ENCODE measurements at places on chromosomes 5 and 9. TPM values are rescaled to one million over a fixed set of nuclear protein-coding genes. Genes with fewer than 3 reads are reported as not detected.

DNA sequence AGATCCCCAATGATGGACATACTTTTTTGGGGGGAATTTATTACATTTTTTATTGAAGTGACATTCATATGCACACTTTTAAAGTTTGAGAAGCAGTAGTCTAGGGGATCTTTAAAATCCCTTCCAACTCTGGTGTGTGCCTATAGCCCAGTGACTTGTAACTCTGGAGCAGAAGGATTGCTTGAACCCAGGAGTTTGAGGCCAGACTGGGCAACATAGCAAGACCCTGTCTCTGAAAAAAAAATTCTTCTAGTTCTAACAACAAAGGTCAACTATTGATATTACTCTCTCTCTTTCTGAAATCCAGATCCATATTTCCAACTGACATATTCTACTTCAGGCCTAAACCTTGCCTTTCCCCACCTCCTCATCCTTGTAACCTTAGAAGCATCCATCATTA is 148.2 kb upstream of the SPRY4 start:
- DNase-seq = no peak

DNA sequence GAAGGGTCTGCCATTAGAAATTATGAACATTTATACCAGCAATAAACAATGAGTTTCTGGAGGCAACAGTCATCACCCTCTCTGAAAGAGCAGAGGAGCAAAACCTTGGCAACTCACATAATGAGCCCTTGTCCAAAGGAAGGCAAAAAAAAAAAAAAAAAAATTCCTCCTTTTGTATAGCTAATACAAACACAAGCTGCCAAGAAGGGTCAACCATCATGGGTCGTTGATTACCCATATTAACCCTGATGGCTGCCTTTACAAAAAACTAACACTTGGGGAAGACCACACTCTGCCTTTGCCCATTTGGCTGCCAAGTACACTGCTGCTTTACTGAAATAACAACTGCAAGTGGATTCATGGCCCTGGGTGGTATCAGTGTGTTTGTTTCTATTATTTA is 272.7 kb downstream of the ADAMTSL1 start:
- no peak for DNase-seq

- DNase-seq = no peak
Measured at GRCh38 chr9:103287361-103287760, 292.2 kb downstream of the CYLC2 start.

DNA sequence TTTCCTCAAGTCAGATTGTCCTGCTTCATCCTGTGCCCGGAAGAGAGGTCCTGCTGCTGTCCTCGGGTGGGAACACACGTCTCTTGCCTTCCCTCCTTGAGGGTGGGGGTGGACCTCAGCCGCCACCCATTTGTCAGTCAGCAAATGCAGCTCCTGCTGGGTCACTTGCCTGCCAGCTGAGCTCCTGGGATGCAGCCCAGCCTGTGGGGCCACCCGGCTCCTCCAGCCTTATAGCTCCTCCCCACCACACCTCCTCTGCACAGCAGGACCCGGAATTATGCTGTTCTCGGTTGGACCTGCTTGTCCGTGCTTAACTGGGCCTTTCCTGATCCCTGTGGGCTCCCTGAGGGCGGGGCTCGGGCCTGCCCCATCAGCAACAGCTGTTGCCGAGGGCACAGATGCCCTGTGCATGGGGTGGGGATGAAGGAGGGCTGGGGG is 52.7 kb downstream of the RXRA start:
- DNase-seq = no peak

DNA sequence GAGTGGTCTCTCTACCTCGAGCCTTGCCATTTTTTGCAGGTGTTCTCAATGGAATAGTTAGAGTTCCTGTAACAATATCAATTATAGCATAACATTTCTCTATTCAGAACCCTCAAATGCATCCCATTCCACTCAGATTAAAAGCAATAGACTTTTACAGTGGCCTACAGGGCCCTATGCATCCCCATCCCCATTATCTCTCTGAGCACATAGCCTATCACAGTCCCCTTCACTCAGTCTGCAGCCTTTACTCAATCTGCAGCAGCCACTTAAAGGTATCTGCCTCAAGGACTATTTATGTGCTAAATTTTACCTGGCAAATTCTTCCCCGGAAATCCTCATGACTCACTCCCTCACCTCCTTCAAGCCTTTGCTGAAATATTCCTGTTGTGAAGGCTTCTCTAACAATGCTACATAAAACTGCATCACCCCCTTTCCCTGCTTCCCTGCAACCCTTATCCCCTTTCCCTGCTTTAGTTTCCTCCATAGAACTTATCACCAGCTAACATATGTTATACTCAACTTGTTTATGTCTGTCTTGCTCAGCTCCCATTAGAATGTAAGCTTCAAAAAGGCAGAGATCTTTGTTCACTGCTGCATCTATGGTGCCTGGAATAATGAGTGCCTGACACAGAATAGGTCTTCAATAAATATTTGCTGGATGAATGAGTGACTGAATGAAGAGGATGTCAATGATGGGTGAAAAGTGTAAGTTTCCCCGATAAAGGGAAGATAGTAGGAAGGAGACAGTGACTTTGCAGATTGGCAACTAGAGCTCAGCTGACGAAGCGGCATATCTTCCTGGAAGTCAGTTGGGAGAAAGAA is 54.1 kb upstream of the ZNF366 start:
- no peak for DNase-seq

GRCh38 chr5:154984946-154985516 is 28.5 kb upstream of the KIF4B start:
- no peak for DNase-seq

- DNase-seq = no peak
Measured at GRCh38 chr9:133375116-133375723, 640 bp downstream of the SURF4 start.

DNA sequence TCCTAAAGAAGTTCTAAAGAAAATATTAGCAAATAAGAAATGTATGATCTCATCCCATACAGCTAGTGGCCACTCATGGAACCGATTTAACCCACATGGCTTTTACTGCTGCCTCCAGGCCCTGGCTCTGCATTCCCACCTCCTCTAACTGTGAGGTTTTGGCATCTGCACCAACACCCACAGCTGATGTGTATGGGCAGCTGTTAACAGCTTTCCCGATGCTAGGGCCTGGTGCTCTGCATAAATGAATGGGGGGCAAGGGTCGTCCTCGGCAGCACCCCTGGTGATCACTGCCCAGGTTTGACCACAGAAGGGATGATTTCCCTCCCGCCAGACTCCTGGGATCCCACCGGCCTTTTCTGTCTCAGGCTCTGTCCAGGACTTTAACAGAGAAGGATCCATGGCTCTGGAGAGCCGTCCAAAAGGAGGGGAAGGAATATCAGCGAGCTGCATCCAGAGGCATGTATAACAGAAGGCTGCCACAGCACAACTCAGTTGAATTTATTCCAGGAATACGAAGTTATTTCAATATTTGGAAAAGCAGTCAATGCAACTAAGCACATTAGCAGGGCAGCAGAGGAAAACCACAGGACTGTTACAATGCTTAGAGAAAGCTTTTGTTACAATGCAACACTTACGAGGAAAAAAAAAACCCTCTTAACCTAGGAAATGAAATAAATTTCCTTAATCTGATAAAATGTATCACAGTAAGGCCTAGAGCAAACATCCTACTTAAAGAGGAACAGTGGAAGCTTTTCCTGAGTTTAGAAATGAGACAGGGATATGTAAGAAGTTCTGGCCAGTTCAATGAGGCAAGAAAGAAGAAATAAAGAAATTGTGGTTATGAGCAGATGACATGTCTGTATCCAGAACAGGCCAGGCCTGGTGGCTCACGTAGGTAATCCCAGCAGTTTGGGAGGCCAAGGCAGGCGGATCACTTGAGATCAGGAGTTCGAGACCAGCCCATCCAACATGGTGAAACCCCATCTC is 63.1 kb downstream of the NACC2 start:
- DNase-seq = no peak

- DNase-seq = no peak
Measured at GRCh38 chr9:107169796-107170195, 113.3 kb upstream of the RAD23B start.

GRCh38 chr9:108813951-108814601 is 41.7 kb downstream of the ACTL7B start:
- DNase-seq = no peak

GRCh38 chr5:142327111-142327842 is 2.5 kb upstream of the SPRY4 start:
- no peak for DNase-seq

DNA sequence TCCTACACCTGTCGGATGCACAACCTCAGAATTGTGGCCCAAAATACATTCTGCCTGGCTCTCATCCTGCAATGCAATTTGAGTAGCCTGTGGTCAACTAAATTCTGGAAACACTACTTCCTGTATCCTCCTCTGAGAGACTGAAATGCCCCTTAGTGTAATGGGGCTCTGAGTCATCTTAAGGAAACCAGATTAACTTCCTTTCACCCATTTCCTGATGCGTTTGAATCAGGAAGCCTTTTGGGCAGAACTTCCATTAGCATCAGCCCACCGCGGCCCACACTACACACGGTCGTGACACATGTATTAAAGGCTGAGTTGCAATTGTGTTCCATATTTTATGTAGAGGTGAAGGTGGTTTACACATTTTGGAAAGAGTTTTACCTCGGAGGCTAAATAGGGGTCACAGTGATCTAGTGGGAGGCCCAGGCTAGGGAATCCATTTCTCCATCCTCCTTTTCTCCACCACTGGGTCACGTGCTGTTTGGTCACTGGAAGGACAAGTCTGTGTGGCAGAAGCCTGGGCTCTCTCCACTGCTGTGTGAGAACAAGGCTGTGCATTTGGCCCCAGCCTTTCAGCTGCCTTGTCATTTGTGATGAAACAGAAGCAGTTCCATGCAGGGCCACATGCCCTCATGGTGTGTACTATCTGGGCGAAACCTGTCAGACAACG is 55.9 kb downstream of the DAP start:
- DNase-seq = no peak

DNA sequence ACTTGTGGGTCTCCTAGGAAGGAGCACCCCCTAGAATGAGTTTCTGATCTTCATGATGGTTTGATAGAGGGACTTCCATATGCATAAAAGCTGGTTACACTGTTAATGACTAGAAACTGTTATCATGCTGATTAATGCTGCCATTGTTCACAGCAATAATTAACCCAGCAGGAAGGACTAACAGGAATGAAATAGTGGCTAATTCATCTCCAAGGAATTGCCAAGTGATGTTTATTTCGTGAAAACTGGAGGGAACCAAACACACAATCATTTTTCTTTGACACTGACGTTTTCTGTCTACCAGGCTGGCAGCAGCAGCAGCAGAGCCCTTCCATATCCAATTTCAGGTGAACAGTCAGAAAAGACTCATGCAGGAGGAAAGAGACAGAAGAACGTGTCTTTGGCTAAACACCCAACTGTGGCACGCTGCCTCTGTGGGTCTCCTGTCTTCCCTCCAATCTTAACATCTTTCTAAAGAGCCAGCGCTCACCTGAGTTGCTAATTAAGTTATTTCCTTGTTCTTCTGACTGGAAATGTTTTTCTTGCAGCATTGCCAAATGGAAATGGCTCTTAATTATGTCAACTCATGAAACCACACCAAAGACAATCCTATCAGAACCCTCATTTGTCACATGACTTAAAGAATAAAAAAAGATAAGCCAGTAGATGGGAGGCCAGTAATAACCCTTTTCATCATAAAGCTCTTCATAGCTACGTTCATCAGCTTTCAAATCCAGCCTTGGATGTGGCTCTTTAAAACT is 181.5 kb downstream of the SLIT3 start:
- DNase-seq = no peak

- no peak for DNase-seq
Measured at GRCh38 chr5:177592905-177593304, 902 bp downstream of the TMED9 start.

- no peak for DNase-seq
Measured at GRCh38 chr9:8136477-8136876, 336.9 kb upstream of the DMAC1 start.

GRCh38 chr5:176188506-176189193 is 49.6 kb upstream of the SIMC1 start:
- DNase-seq = no peak

GRCh38 chr9:68651280-68651893 is 53.7 kb upstream of the PIP5K1B start:
- no peak for DNase-seq

- DNase-seq = no peak
Measured at GRCh38 chr5:67879620-67880510, 335.7 kb upstream of the PIK3R1 start.

GRCh38 chr5:139426203-139426885 is 13.0 kb downstream of the DNAJC18 start:
- no peak for DNase-seq

GRCh38 chr9:124208571-124208970 is 49.2 kb upstream of the NEK6 start:
- no peak for DNase-seq

DNA sequence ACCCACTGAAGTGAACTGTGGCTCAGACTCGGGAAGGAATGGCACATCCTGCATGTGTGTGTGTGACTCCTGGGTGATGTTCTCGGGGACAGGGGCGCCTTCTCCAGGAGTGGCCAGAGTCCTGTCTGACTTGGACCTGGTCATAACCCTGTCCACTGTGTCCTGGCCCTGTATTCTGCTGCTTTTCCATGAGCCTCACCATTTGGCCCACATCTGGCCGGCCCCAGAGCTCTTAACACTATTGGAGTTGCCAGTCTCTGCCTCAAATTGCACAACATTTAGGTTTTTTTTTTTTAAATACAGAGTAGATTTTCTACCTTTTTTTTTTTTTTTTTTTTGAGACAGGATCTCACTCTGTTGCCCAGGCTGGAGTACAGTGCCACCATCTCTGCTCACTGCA is 278.3 kb upstream of the TUT7 start:
- no peak for DNase-seq

DNA sequence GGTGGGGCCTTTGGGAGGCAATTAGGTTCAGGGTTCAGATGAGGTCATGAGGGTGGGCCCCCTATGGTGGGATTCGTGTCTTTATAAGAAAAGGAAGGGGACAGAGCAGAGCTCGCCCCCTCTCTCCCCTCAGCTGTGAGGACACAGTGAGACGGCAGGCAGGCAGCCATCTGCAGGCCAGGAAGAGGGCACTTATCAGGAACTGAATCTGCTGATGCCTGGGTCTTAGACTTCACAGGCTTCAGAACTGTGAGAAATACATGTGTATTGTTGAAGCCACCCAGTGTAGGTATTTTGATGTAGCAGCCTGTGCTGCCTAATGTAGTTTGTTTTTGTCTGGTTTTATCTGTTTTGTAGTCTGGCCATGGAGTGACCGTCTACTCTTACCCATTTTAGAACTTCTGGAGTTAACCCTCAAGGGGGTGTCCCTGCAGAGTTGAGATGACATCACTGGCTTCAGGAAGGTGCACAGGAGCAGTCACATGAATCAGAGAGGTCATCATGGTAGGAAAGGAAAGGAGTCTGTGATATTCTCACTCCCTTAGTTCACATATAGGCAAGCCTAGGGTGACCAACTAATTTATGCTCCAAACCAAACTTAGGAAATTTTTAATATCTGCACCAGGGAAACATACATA is 71.0 kb downstream of the LRRC70 start:
- no peak for DNase-seq

The HK3 gene
- polyA plus RNA-seq = 0.98 TPM

The FIBCD1 gene
- 0.36 TPM for polyA plus RNA-seq

The UBTD2 gene
- 106 TPM for polyA plus RNA-seq

The PCDHGA6 gene
- polyA plus RNA-seq = 11.1 TPM

The MYOZ3 gene
- 5.7 TPM for polyA plus RNA-seq

The INSL4 gene
- polyA plus RNA-seq = not detected

The GOLM1 gene
- polyA plus RNA-seq = 176 TPM

All from left renal pelvis (tissue), 4 donors.